ENCODE measurements at places on chromosomes 7 and 10. TPM values are rescaled to one million over a fixed set of nuclear protein-coding genes. Genes with fewer than 3 reads are reported as not detected.

DNA sequence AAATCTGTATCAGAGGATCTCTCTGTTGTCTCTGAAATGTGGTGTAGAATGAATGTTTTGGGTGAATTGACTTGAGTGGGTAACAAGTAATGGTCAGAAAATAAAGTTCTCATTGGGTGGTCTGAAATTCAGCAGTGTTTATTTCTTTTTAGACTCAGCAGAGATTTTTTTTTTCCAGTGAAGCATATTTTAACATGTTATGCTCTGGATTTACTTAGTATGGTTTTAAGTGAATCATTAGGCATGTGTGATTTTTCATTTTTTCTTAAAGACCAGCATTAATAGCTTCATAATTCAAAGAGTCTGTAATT lies 63.5 kb downstream of the REEP3 start:
- DNase-seq, result no peak

CAV1 gene
- total RNA-seq, result 0.74 TPM

RNF148 gene
- not detected for total RNA-seq

PDZD7 gene
- 0.25 TPM for total RNA-seq

- no peak for DNase-seq
Observed at GRCh38 chr7:138455609-138456008, 4.5 kb upstream of the TRIM24 start.

- no peak for DNase-seq
Observed at GRCh38 chr7:2106924-2107323, 125.8 kb downstream of the MAD1L1 start.

DNA sequence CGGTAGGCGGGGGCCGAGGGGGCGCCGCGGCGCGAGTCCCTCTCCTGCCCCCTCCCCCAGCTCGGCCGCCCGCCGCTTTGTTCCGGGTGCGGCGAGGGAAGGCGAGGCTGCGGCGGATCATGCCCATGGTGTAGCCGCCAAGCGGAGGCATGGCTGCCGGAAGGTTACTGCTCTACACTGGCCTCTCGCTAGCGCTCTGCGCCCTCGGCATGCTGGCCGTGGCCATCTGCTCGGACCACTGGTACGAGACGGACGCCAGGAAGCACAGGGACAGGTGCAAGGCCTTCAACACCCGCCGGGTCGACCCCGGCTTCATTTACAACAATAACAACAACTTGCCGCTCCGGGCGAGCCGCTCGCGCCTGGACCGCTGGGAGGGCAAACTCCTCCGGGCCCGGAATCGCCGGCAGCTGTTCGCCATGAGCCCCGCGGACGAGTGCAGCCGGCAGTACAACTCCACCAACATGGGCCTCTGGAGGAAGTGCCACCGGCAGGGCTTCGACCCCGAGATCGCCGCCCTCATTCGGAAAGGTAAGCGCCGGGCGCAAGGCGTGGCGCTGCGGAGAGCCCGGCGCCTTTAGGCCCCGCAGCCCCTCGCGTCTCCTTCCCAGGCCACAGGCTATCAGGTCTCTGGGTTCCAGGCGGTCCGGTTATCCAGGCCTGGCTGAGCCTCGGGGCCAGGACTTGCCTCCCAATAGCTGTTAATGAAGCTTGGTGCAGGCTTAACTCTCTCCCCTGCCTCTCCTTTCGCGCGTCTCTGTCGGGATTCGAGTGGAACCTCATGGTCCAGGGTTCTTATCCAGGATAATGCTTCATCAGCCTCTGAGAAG lies 513 bp downstream of the TMEM178B start:
- peak; percentile 38 for DNase-seq

DNA sequence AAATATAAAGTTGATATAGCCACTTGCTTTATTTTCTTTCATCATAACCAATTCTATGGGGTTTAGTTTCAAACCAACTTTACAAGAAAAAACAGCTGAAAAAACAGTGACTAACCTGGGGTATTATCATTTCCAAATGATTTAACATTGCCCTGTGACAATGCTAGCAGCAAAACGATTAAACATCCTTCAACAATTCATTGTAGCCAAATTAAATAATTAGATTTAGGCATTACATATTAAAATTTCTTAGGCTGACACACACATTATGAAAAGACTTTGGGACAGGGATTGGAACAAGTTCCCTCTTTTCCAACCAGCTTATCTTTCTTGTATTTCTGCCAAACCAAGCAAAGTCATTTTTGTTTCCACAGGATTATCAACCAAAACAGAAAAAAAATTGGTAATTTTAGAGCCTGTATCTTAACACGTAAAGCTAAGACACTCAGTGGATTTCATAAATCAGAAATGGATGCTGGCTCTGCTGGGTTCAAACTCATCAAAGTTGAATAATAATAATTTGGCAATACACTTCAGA lies 84.0 kb downstream of the SEMA3D start:
- no peak for DNase-seq

GRCh38 chr10:44419790-44420549 lies 35.1 kb upstream of the CXCL12 start:
- DNase-seq, result no peak

OR2A42 gene
- total RNA-seq, result not detected

PNLIPRP3 gene
- total RNA-seq, result not detected

DNA sequence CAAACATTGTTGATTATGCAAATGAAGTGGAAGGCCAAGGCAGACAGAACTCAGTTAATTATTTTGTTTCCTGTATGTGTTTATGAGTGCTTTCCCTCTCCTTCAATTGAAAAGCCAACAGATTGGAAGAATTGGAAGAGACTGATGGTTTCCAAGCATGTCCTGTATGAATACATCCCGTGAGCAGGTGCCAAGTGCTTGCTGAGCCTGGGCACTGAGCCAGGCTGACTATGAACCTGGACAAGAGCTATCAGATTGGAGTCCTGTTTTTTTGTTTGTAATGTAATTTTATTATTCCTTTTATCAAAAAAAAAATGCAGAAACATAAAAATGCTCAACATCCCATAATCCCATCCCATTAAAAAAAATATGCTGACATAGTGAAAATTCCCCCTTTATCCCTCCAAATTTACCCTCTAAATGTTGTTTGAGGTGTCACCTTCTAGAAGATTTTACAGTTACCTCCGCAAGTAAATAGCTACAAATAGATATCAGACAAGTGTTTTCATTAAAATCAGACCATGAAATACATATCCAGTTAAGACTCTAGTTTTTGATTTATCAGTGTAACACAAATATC lies 449.5 kb downstream of the GRID1 start:
- no peak for DNase-seq

TDRD1 gene
- total RNA-seq, result 0.16 TPM

- no peak for DNase-seq
Observed at GRCh38 chr10:97768322-97769315, 3.2 kb downstream of the SFRP5 start.

- DNase-seq, result no peak
Observed at GRCh38 chr7:54701982-54702381, 57.0 kb downstream of the SEC61G start.

GRCh38 chr7:31950091-31950755 lies 120.0 kb downstream of the PDE1C start:
- DNase-seq, result no peak

RBP3 gene
- total RNA-seq, result not detected

MRLN gene
- total RNA-seq, result not detected

DNA sequence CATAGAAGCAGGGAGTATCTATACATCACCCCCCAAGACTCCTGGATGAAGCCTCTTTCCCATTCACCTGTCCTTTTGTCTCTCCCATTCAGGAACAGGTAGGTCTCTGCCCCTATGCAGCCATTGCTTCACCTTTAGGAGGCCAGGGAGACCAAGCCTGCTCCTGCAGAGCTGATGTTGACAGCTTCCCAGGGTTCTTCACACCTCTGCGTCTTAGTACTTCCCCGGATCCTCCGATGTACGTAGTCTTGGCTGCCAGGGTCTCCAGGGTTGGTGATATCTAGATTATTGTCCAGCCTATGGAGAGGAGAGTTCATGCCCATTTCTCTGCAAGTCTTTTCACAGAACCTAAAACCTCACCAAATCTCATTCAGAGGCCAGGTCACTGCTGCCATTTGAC lies 365.7 kb upstream of the KLF6 start:
- DNase-seq, result no peak

TMEM139 gene
- total RNA-seq, result 1.6 TPM

- peak; percentile 33 for DNase-seq
Observed at GRCh38 chr7:36683695-36684357, 40.5 kb downstream of the AOAH start.

DNA sequence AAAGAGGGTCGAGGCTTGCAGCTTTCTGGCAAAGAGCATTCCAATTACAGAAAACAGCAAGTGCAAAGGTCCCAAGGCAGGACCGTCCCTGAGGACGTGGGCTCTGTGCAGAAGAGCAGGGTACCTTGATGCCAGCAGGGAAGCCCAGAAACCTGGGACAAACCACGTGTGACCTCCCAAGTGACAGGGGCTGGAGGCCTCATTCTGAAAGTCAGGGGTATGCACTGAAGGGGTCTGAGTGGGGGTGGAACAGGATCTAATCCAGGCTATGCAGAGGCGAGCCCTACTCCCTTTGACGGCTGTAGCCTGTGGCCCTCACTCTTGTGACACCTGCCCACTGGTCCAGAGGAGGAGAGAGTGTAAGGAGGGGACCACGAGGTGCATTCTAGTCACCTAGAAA lies 22.9 kb downstream of the TMEM273 start:
- DNase-seq, result no peak
